ENCODE measurements at places on chromosomes 5 and 9.

- DNase-seq = no peak
Measured at GRCh38 chr9:109121232-109121796, 1.6 kb upstream of the TMEM245 start.

GRCh38 chr5:116773926-116774325, 199.3 kb upstream of the SEMA6A start:
- no peak for DNase-seq

DNA sequence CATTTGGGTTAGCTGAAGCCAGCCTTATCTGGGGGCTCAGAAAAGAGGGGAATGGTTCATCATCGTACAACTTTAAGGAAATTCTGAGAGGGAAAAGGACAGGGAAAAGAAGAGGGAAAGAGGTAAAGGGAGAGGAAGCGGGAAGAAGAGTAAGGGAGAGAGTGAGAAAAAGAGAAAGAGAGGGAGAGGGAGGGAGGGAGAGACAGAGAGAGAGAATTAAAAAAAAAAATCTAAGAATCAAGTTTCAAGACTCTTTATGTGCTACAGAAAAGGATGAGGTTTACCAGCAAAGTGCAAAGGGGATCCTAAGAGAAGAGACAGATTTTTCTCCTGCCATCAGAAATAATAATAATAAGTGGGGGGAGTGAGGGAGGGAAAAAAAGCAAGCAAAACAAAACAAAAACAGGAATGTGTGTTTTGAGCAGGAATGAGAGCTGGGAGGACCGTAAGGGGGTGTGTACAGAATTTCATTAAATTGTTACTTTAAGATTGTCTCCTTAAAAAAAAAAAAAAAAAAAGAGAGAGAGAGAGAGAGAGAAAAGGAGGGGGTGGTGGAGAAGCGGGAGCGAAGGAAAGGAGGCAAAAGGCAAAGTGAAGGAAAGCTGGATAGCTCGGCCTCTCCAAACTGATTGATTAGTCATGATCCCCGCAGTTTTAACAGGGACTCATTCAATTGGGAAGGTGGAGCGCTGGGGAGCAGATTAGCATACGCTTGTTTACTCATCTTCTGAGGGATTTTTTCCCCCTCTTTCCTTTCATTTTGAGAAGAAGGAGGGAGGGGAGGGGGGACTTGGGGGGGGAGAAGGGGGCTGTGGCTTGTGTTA, 438 bp upstream of the PAPPA start:
- DNase-seq = no peak

- DNase-seq = no peak
Measured at GRCh38 chr5:173383711-173384110, 55.5 kb upstream of the STC2 start.

GRCh38 chr5:148740966-148741742, 85.3 kb upstream of the ADRB2 start:
- peak; percentile 48 for DNase-seq

GRCh38 chr5:63963080-63963735, 963 bp upstream of the HTR1A start:
- DNase-seq = peak; percentile 7

GRCh38 chr9:123483191-123483803, 127.3 kb downstream of the CRB2 start:
- DNase-seq = no peak

- no peak for DNase-seq
Measured at GRCh38 chr5:110686270-110686669, 40.2 kb downstream of the TMEM232 start.

DNA sequence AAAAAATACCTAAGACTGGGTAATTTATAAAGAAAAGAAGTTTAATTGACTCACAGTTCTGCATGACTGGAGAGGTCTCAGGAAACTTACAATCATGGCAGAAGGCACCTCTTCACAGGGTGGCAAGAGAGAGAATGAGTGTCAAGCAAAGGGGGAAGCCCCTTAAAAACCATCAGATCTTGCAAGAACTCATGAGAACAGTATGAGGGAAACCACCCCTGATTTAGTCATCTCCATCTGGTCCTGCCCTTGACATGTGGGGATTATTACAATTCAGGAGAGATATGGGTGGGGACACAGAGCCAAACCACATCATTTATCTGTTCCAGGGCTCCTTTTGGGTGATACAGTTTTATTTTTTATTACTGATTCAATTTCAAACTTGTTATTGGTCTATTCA, 23.2 kb upstream of the ADAMTS16 start:
- DNase-seq = no peak

DNA sequence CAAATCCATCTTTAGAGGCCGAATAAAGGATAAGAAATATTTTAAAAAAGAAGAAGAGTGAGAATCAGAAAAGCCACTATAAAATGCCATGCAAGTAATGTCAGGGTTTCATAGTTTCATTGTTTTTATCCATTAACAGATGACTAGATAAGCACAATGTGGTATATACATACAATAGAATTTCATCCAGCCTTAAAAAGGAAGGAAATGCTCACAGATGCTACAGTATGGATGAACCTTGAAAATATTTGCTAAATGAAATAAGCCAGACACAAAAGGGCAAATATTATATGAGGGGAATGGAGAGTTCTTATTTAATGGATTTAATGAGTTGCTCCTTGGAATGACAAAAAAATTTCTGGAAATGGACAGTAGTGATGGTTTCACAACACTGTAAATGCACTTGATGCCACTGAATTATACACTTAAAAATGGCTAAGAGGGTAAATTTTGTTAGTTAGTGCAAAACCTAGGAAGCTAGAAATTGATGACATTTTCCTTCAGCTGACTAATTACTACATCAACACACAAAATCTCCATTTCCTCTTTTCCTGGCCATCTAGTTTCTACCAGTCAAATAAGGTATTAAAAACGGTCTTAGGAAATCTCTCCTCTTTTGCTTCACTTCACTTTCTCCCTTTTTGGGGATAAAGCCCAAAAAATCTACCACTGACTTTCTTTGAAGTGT, 86.6 kb downstream of the GNA14 start:
- DNase-seq = no peak

- DNase-seq = no peak
Measured at GRCh38 chr5:131270809-131271208, 7.0 kb downstream of the CDC42SE2 start.

GRCh38 chr9:13598738-13599137, 319.2 kb upstream of the MPDZ start:
- DNase-seq = no peak

GRCh38 chr9:68834931-68835520, 130.0 kb downstream of the PIP5K1B start:
- DNase-seq = no peak

- DNase-seq = no peak
Measured at GRCh38 chr5:58499941-58500340, 8.7 kb downstream of the GAPT start.

- no peak for DNase-seq
Measured at GRCh38 chr5:75756981-75757380, 39.7 kb upstream of the POC5 start.

GRCh38 chr9:110638381-110638954, 30.1 kb upstream of the MUSK start:
- no peak for DNase-seq

DNA sequence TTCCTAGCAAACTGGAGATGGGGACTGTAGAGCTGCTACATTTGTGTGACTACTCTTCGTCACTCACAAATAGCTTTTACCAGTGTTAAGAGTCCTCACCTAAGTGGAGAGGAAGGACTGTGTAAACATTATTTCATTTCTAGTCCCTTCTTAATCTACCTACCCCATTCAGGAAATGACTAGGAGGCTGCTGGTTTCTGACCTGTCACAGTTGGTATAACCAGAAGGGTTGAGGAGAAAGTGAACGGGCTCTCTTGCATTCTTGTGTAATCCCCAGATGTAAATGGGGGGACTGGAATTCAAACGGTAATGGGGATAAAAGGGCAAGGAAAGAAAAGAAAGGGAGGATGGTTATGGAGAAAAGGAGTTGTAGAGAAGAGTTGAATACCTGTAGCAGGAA, 35.4 kb upstream of the BNIP1 start:
- no peak for DNase-seq

DNA sequence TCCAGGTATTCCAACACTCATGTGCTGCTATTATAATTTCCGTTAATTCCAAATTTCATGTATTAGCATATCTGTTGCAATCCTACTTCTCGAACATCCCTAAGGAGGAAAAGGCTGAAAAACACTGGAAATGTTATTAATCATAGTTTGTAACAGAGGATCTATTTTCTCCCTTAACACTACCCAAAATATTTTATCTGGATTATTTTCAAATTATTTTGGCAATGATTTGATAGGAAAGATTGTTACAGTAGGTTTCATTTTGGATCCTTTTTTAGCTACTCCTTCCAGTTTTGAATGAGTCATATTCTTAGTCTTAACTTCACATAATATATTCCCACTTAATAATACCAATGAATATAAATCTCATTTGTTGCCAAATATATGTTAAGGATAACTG, 13.9 kb upstream of the NAA35 start:
- DNase-seq = no peak

DNA sequence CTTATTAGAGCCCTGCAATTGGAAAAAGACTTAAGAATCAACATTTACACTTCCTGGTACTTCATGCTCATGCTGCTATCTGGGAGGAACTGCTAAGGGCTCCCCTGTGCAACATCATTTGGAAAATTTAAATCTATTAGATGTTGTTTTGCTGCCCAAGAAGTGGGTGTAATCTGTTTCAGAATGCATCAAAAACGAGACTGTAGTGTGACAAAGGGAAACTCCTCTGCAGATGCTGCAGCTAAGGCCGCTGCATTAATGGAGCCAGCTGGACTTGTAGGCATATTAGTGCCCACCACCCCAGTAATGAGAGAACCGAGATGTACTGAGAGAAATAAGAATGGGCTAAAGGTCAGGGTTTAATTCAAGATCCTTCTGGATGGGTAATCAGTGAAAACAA, 11.1 kb upstream of the PAIP1 start:
- DNase-seq = no peak

DNA sequence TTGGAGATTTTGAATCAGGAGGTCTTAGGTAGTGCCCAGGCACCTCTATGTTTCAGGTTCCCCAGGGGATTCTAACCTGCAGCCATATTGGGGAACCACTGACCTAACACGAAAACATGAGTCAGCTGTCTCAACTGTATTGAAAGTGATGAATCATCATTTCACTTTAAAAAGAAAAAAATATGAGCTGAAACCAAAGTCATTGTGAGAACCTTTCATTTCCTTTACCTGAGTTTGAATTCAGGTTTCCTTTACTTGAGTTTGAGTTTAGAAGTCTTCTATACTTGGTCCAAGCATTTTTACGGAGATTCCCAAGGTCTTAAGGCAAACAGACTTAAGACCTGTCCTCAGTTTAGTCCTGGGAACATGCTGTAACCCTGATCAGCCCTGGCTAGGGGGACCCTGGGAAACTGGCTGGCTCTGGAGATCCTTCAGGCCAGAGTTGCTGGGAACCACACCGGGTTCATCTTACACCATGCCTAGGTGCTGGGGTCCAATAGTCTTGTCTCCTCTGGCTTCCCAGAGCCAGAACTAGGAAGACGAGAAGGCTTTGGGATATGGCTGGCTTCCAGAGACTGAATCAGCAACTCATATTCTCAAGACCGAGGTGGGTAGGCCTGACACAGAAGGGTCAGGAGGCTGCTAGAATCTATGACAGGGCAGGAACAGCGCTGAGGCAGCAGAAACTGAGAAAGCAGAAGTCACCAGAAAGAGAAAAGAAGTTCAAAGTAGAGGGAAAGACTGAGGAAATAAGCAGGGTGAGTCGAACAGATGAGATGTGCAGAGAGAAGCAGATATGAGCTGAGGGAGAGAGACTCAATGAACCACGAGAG, 16.4 kb upstream of the PDCD1LG2 start:
- no peak for DNase-seq

DNA sequence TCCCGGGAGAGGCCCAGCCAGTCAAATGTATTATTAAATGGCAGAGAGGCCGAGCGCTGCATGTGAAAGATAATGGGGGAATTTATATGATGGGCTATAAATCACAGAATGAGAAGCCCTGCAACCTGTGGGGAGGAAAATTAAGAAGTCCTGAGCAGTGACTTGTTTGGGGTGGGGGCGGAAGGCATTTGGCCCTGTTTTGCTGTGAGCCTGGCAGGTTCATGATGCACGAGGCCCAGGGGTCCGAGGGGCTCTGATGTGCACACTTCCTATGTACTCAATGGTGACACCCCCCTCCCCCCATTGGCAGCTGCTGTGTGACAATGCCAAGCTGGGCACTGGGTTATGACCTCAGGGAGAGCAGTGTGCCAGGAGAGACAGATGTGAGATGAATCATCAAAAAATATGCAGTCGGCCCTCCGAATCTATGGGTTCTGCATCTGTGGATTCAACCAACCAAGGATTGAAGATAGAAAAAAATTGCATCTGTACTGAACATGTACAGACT, 13.7 kb upstream of the DAB2IP start:
- peak; percentile 38 for DNase-seq

- no peak for DNase-seq
Measured at GRCh38 chr5:88489364-88489763, 220.7 kb upstream of the TMEM161B start.

- no peak for DNase-seq
Measured at GRCh38 chr9:137607141-137607857, 1.8 kb downstream of the ARRDC1 start.

DNA sequence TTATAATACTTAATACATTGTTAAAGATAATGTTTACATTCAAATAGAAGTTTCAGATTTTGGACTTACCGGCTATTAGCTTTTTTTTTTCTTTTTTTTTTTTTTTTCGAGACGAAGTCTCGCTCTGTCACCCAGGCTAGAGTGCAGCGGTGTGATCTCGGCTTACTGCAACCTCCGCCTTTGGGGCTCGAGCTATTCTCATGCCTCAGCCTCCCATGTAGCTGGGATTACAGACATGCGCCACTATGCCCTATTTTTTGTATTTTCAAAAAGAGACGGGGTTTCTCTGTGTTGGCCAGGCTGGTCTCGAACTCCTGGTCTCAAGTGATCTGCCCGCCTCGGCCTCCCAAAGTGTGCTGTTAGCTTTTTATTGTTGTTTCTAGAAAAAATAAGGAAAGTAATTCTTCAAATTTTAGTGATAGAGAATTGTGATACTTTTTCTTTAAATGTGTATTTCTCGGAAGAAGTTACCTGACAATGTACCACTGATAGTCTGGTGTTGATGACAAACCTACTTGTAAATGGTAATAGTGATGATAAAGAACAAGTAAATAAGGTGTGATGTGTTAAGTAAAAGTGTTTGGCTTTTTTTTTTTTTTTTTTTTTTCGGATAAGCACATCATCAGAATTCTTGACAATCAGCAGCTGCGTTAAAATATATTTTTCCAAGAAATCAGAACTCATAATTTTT, 2.7 kb downstream of the CDC42SE2 start:
- no peak for DNase-seq

GRCh38 chr9:76426807-76427419, 32.1 kb upstream of the GCNT1 start:
- no peak for DNase-seq

- DNase-seq = no peak
Measured at GRCh38 chr5:115627295-115627865, 1.5 kb upstream of the TMED7 start.

DNA sequence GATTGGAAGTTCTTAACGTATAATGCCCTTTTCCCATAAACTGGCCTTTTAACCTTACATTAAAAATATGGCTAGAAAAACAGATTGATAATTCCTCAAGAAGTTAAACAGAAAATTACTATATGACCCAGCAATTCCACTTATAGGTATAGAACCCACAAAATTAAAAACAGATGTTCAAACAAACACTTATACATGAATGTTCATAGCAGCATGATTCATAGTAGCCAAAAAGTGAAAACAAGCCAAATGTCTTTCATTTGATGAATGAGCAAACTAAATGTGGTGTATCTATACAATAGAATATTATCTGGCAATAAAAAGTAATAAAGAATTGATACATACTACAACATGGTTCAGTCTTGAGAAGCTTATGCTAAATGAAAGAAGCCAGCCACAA, 35.5 kb downstream of the POU5F2 start:
- no peak for DNase-seq

GRCh38 chr9:25678147-25678666, at the start of gene TUSC1:
Gene TUSC1, minus strand, starts transcription at chr9:25678444. Its CDS starts 132 bp downstream, at chr9:25678312.
- peak; percentile 56 for DNase-seq

GRCh38 chr9:20592673-20593072, 29.6 kb downstream of the MLLT3 start:
- DNase-seq = no peak
